ENCODE measurements at places on chromosomes 4 and X.

DNA sequence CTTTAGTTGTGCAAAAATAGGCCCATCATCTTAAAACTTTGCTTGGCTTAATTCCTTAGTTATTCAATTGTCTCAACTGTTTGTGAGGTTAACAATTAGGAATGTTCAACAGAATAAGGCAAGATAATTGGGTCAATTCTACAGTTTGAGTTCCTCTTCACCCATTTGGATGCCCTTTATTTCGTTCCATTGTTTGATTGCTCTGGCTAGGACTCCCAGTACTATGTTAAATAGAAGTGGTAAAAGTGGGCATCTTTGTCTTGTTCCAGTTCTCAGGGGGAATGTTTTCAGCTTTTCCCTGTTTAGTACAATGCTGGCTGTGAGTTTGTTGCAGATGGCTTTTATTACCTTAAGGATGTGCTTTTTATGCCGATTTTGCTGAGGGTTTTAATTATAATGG, 761.5 kb upstream of the GRIA3 start:
- DNase-seq, result no peak

DNA sequence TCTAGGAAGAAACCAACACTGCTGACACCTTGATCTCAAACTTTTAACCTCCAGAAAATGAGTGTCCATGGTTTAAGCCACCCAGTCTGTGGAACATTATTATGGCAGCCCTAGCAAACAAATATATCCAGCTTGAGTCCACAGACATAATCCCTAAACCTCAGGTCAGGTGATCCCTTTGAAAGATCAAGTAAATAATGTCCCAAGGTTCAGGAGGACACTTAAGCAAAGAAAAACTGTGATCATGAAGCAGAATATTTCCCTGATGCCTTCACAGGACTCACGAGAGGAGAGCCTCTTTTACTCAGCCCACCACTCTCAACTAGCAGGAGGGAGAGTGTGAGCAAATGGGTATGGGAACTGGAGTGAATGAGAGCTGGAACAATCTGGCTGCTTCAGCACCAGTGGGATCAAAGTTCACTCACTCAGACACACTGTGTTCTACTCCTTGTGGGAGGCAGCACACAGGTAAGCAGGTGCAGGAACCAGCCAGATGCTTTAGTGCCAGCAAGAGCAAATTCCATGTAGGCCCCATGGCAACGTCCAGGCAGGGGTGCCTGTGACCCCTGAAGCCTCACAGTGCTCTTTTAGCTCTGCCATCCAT, 608.4 kb downstream of the RAB28 start:
- DNase-seq, result no peak

DNA sequence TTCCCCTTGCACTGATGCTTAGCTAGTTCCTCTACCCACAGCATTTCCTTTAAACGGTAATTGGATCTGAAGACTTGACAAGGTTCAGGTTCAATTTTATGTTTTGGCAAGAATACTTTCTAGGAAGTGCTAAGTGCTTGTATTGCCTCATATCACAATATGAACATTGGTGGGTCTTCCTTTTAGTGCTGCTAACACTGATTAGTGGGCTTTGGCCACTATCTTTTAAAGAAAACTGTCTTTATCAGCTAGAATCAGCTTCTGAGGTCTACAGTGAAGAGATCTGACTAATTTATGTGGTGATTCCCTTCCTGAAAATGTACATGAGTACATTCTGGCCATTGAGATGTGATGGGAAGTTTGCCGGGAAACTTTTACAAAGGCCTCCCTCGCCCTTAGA, 316.7 kb upstream of the KLF3 start:
- no peak for DNase-seq

DNA sequence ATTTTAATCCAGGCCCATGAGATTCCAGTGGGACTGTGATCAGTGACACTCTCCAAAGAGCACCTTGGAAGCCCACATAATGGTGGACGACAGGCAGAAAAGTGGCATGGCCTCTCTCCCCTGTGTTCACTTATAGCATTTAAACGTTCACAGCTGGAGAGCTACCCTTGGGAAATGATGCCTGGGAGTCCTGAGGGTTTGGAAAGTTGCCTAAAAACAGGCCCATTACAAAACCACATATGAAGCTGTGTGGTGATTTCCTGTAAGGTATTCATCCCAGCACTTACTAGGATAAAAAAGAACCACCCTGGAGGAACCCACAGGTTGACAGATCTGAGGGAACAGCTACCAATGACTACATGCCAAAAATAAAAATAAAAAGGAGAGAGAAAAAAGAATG, 193.2 kb downstream of the RASL11B start:
- DNase-seq, result peak; percentile 40

- DNase-seq, result no peak
Measured at GRCh38 chrX:32749070-32749469, 462.3 kb downstream of the DMD start.

GRCh38 chr4:113437129-113437528, 324.4 kb downstream of the CAMK2D start:
- DNase-seq, result no peak

GRCh38 chrX:14697451-14697850, 168.1 kb downstream of the GLRA2 start:
- DNase-seq, result peak; percentile 16

GRCh38 chr4:137545461-137545861, 13.2 kb upstream of the PCDH18 start:
- no peak for DNase-seq

DNA sequence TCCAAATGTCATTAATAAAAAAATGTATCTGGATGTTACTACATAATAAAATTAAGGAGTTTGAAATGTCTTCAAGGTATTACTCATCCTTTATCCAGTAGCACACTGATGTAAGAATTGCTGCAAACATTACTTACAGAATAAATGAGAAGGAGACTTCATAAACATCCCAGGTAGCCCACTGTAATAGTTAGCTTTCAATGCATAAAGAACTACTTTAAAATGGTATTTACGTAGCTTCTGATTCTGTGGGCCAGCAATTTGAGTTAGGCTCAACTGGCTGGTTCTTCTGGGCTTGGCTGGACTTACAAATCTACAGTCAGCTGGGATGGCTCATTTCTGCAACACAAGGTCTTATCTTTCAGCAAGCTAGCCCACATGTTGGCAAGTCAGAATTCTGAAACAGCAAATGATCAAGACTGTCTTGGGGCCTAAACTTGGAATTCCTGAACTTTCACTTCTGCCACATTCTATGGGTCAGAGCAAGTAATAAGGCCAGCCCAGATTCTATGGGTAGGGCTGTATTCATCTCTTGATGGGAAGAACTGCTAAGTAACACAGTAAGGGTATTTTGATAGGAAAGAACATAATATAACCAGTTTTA, 522.5 kb downstream of the IQCM start:
- DNase-seq, result no peak

GRCh38 chr4:62210486-62210885, 1010.4 kb downstream of the ADGRL3 start:
- no peak for DNase-seq

- no peak for DNase-seq
Measured at GRCh38 chr4:151403656-151404055, 5.3 kb upstream of the FHIP1A start.

DNA sequence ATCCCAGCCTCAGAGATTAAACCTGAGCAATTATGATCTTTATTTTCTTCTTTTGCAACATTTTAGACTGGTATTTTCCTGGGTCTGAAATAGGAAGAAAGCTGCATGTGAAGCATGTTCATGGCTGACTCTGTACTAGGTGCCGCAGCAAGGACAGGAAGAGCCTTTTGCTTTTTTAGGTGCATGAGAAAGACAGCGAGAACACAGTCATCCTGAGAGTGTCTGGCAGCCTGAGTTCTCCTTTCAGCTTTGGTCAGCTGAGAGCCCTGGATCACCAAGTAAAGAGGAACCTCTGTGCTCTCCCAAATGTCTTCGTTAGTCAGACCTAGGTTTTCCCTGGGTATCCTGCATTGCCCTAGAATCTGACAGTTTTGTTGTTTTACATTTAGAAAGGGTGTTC, 29.8 kb downstream of the FAM149A start:
- DNase-seq, result no peak
